ENCODE measurements at places on chromosomes 7 and 10.
A peak's percentile ranks its signal among the peaks of the same experiment; 100 is the strongest.

GRCh38 chr10:119807960-119808697, 64.5 kb downstream of the MCMBP start:
- DNase-seq: no peak

DNA sequence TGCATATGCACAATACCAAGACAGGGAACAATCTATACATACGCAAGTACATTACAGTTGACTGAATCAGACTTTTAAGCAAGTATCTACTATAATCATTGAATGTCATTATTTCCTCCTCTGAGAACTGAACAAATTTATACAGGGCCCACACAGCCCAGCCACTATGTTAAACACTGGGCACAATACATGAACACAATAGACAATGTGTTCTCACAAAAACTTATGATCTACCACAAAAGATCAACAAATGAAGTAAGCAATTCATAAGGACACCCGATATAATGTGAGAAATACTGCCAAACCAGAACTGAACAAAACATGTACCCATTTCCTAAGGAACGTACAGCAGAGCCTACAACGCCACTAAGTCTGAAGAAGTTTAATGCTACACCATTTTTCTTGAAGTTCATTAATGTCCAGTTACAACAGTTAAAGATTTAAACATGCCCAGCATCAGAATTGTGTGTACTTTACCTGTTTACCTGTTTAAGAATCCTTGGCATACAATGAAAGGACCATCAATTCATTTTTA, 31.5 kb downstream of the SHTN1 start:
- DNase-seq: peak; percentile 15

DNA sequence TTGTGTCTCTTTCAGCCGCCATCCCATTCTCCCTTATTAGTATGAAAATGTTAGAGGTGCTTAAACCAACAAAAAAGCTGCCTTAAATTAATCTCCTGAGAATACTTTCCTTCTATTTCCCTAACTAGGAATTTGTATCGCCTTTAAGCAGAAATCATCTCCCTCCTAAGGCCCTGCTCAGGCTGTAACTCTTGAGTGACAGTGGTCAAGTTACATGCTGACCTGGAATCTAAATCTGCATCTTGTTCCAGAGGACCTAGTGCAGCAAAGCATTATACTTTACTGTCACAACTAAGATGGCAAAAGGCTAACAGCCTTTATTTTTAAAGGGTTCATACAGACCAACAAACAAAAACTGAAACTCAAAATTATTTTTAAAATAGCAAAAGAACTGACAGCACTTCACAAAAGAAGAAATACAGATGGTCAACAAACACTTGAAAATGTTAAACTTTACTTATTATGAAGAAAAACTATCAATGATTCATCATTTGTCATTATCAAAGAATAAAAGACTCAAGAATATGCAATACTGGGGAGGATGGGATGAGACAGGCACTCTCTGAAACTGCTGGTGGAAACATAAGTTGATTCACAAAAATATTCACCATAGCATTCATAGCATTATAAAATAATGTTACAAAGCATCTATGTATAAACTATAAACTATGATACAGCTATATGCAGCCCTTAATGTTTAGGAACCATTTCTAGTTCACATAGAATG, 11.0 kb downstream of the CYREN start:
- DNase-seq: no peak

GRCh38 chr10:99937630-99938029, 72.1 kb downstream of the DNMBP start:
- no peak for DNase-seq

GRCh38 chr10:28790146-28790545, 112.8 kb downstream of the BAMBI start:
- DNase-seq: no peak
